Stimulated activated CD8-positive, alpha-beta memory T cell treated with anti-CD3 and anti-CD28 coated beads, Interleukin-2, amount 100 ng/mL, for 1 hour (primary cell): ENCODE measurements at places on chromosomes 2 and 18.

GRCh38 chr2:8754106-8754776 is 72.4 kb downstream of the ID2 start:
- DNase-seq: no peak

- DNase-seq: no peak
These were observed 114.8 kb downstream of the TMEM163 start for GRCh38 chr2:134603966-134604365.

- DNase-seq: no peak
These were observed 897.1 kb downstream of the LRRTM4 start for GRCh38 chr2:76625101-76625500.

DNA sequence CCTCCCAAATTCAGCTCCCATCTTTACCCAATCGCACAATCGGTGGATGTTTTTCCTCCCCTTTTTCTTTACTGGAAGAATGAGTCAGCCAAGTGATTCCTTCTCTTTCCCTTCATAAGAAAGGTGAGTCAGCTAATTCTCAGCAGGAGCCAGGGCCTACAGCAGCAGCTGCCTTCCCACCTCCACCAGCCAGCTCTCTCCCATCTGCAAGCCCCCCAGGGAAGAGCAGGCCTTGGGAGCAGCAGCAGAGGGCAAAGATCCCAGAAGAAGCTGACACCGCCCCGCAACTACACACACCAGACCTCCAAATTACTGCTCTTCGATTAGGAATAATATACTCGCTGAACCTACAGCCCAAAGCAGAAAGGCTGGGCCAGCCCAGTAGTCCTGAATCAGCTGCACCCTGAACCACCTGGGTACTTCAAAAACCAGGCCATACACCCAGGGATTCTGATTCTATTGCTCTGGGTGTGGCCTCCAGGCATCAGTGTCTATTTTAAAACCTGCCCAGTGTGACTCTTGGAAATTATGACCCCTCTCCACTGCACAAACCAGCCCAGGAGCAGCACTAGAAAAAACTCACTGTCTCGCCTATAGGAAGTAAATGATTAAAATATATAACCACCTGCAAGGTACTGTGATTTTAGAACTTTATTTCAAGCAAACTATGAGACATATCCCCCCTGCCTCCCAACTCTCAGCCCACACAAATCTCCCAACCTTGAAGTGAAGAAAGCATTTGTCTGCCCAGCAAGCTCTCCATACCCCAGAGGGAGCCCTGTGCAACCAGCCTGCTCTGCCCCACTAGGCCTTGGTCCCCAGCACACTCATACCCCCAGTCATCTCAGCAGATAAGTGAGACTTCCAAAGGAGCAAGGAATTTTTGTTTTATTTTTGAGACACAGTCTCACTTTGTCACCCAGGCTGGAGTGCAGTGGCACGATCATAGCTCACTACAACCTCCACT is 7.3 kb downstream of the SFXN5 start:
- no peak for DNase-seq

DNA sequence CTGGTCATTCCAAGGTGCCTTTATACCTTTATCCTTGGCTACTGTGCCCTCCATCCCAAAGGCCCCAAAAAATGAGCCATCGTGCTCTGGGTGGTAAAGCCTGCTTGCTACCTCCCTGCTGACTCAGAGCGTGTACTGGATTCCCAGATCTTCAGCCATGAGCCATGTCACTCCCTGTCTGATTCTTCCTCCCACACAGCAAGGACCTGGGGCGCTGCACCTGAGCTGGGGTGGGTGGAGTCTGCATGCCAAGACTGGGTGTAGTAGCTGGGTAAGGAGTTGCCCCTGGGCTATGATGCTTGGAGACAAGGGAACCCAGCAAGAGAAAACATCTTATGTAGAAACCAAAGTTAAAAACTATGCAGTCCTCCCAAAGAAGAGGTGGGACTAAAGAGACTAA is 37.2 kb upstream of the APCDD1 start:
- no peak for DNase-seq

DNA sequence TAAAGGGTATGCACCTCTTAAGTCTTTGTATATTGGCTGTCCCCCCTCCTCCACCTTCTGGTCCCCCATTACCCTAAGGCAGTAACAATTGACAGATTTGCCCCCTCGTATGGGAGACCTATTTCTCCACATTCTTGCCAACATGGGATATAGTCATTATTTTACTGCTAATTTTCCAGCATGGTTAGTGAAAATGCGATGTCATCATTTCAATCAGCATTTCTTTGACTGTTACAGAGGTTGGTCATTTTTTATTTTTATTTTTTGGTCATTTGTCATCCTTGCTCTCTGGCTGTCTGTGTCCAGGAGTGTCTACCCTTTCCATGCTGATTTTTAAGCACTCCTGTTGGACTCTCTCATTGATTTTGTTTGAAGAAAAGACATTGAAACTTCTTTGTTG is 45.4 kb upstream of the SPP2 start:
- no peak for DNase-seq

- DNase-seq: no peak
These were observed 168.5 kb downstream of the FHOD3 start for GRCh38 chr18:36465970-36466369.

DNA sequence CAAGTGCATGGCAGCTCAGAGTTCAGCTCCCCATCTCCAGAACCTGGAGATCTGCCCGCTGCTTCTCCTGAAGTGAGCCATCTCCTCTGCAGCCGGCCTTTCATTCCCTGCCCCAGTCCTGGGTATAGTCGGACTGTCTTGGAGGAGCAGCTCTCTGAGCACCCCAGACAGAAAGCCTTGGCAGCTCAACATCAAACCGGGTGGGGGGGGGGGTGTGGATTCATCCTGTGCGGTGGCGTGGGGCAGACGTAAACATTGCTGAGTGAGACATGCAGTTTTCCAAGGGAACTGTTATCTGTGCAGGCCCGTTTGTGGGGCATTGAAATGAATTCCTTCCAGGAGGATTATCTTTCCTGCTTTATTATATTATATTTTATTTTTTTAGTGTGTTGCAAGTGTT is 125.9 kb upstream of the MYCN start:
- DNase-seq: no peak

- peak; percentile 78 for DNase-seq
These were observed at the start of gene REL for GRCh38 chr2:60881047-60881932. TSS of gene REL (plus strand) at chr2:60881574. CDS start at chr2:60881841, 267 bp downstream.

DNA sequence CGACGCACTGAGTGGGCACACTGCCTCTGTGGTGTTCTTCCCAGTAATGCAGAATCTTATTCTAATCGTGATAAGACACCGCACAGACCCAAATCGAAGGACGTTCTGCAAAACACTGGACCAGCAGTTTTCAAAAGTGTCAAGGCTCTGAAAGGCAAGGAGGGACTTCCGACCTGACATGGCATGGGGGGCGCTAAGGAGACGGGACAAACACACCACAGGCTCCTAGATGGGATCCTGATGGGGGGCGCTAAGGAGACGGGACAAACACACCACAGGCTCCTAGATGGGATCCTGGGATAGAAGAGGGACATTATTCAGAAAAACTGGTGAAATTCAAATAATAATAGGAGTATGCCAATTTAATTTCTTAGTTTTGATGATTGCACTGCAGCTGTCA is 191.4 kb downstream of the LDLRAD4 start:
- no peak for DNase-seq

DNA sequence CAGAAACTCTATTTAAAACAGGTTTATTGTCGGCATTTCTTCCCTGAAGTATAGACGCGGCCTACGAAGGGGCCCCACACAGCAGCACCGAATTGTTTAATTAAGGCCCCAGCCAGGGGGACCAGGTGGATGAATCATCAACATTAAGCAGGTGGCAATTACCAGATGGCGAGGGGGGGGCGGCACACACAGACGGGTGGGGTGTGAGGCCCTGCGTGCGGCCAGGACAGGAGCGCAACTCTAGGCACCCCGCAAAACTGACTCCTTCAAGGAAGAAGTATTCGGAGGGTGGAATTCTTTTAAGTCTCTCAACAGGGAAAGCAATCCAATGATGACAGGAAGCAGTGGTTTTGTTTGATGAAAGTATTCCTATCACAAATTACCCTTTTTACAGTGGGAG is 830.4 kb downstream of the GALR1 start:
- no peak for DNase-seq

GRCh38 chr2:172888714-172889669 is 153.3 kb downstream of the RAPGEF4 start:
- no peak for DNase-seq

- no peak for DNase-seq
These were observed 200.5 kb downstream of the ACKR3 start for GRCh38 chr2:236769981-236770671.

GRCh38 chr2:202717598-202718310 is 83.0 kb downstream of the FAM117B start:
- no peak for DNase-seq

DNA sequence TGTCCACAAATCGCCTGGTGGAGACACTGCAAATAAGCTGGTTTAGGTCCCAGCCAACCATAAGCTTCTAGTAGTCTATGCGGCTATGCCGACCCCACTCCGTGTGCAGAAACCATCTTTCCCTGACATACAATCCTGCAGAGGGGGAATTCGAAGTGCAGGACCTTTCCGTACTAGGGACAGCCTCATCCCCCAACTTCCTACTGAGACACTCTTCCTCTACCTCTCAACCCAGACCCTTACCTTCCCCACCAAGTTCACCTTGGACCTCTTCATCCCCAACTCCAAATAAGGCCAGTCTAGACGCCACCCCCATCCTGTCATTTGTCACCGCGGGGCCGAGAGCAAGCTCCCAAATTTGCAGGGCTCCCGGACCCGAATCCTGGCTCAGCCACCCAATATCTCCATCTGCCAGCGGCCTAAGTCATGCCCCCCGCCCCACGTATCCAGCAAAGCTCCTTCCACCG is 496 bp downstream of the SUCLG1 start:
- no peak for DNase-seq

DNA sequence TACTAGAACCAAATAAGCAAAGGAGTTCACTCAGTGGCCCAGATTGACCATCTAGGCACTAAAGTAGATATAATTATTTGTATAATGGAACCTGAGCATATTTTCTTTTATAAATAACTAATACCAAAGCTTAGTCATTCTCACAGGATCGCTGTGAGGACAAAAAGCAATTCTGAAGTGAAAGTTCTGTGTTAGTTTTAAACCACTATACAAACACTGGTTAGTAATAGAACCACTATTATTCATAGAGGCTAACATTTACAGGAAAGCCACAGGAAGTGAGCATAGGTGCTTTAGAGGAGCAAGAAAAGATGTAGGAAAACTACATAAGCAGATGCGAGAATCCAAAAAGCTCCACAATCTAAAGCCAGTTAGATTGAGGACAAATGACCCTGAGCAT is 364.7 kb downstream of the XIRP2 start:
- DNase-seq: no peak

DNA sequence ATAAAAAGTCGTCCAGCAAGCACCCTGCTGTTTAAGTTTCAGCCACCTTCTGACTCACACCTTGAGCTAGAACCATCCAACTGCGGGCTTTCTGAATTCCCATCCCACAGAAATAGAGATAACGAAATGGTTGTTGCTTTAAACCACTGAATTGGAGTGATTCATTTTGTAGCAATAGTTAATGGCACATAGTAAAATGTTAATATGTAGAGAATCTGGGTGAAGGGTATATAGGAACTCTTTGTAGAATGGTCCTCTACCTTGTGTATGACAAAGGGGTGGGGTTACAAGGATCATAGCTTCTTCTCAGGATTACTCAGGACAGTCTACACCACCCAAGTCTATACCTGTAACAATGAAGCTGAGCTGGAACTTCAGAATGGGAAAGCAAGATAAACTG is 2.4 kb upstream of the MAPRE3 start:
- DNase-seq: no peak

GRCh38 chr2:54479424-54479823 is 23.3 kb downstream of the SPTBN1 start:
- no peak for DNase-seq

GRCh38 chr18:35408843-35409261 is 31.7 kb upstream of the ZNF396 start:
- no peak for DNase-seq

GRCh38 chr18:7325126-7325430 is 94.2 kb downstream of the LRRC30 start:
- DNase-seq: no peak

- no peak for DNase-seq
These were observed 60.6 kb downstream of the DIPK1C start for GRCh38 chr18:74396171-74397169.

- DNase-seq: no peak
These were observed 8.6 kb downstream of the EPAS1 start for GRCh38 chr2:46305767-46306166.

DNA sequence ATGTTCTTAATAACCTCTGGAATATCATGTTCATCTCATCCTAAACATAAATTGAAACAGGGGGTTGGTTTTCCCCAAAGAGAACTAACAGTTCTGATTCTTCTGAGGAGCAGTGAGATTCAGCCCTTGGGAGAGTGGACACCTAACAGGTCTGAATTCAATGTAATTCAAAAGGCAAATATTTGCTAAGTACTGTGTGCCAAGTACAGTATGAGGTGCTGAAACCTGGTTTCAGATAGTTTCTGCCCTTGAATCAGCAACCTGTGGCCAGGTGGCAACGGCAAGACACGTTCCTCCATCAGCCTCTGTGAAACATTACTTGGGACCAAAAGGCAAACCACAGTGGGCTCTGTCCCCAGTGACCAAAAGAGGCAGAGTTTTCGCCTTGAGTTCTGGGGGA is 1.3 kb downstream of the LRRC30 start:
- no peak for DNase-seq

DNA sequence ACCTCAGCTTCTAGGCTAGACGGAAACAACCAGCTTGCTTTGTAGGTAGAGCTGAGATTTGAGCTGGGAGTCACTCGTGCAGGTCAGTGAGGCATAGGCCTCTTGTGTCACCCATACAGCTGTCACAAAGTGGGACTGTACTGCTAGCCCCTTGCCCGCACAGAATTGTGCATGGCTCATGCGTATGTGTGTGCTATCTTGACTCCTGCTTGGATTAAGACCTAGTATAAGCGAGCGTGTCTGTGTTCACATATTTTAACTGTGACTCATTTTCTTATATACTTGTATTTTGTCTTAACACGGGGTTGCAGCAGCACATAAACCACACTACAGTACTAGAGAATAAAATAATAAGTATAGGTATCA is 20.1 kb downstream of the CEP68 start:
- no peak for DNase-seq

DNA sequence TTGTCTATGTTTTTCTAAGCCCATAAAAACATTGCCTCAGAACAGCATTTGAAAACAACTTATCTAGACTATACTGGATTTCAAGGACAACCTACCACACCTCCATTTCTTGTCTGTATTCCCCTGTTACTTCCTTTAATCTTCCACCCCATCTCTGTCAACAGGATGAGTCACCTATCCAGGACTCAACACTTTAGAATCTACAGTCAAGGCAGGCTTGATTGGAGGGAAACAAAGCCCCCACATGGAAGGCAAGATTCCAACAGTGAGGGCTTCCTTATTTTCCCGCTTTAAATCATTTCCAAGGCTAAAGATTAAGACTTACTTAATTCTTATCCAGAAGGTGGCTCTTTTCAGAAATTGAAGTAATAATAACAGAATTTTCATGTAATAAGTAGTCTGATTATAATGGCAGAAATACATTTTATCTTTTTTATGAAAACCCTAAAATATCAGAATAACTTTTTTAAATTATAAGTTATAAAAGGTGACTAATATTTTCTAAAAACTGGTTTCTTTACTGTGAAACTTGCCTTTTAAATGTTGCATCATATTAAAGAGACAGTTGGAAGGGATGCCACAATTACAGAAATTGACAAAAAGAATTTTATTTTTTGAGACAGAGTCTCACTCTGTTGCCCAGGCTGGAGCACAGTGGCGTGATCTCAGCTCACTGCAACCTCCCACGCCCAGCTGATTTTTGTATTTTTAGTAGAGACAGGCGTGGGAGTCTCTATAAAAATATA is 138.7 kb upstream of the CCDC150 start:
- DNase-seq: no peak

GRCh38 chr2:191382801-191383200 is 137.6 kb downstream of the MYO1B start:
- DNase-seq: no peak
